Thymus (tissue), 14 donors: ENCODE measurements at places on chromosomes 7 and 10.

- DNase-seq = no peak
Measured at GRCh38 chr10:88642963-88643362, 21.3 kb upstream of the LIPF start.

DNA sequence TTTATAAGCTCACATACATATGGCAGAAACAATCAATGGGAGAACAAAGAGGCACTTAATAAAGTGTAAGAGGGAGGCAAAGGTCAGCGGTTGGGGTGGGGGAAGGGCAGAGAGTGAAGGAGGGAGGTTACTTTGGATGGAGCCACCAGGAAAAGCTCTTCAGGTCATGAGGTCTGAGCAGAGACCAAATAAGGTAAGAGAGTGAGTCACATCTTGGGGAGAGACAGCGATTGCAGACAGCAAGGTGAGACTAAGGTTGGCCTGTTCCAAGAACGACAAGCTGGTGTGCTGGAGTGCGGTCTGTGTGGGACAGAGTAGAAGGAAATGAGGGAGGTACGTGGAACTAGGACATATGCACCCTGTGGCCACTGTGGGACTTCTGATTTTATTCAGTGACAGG, 74.3 kb upstream of the TOMM7 start:
- no peak for DNase-seq

- DNase-seq = no peak
Measured at GRCh38 chr7:84578825-84579224, 384.2 kb upstream of the SEMA3A start.

- DNase-seq = no peak
Measured at GRCh38 chr10:86662186-86663045, 5.9 kb upstream of the LDB3 start.

DNA sequence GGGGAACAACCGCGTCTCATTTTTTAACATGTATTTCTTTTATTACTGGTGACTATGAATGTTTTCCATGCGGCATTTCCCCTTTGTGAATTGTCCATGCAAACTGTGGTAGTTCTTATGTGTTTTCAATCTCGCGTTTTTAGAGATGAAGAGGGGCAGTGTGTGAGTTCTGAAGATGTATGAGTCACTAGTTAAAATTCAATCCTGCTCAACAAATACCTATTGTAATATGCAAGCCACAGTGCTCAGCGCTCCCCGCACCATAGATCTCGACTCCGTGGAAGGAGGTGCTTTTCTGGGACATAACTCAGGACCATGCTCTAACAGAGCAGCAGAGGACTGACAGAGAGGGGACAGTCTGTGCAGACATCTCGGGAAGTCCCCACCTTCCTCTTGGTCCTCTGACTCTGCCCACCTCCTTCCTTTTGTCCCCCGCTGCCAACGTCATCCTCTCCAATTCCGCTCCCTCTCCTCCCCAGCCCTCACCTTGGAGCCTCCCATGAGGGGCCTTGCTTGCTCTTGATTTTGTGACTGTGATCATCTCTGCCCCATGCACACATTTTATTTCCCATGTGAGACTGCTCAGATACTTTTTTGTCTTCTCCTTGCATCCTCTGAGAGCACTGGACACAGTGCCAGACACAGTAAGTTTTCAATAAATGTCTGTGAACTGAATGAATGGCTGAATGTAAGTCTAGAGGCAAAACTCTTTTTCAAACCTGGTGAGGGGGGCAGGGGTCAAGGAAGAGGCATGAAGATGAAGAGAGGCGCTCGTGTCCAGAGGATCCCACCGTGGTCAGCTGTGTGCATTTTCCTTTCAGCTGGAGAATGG, 42.7 kb upstream of the PLEKHA1 start:
- no peak for DNase-seq

DNA sequence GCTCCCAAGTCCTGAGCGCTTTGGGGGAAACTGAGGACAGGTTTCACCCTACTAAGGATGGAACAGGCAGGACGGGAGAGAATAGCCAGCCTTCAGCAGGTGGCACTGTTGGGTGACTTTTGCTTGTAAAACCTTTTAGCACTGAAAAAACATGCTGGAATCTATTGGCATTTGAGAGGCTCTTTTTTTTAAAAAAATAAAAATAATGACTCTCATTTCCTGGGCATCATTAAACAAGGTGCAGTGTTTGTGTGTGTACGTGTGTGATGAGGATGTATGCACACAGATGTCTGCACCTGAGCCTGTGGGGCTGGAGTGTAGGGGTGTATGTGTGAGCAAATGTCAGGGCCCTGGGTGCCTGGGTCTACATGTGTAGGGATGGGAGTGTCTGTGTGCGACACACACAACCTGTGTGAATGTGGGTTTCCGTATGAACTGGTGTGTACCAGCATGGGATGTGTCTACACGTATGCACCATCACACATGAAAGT, 177.9 kb downstream of the RPS24 start:
- DNase-seq = no peak

- DNase-seq = no peak
Measured at GRCh38 chr10:775245-776075, 86.0 kb upstream of the DIP2C start.

DNA sequence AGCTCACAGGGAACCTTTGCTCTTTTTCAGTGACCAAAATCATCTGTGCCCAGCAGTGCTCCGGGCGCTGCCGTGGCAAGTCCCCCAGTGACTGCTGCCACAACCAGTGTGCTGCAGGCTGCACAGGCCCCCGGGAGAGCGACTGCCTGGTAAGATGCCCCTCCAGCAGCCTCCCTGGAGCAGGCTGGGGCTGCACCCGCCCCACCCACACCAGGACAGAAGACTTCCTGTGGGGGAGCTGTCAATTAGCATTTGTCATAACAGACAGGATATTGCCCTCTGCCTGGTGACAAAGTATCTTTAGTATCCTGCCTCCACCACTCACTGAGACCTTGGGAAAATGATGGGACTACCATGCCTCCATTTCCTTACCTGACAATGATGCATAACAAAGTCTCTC, 133.7 kb downstream of the EGFR start:
- no peak for DNase-seq

DNA sequence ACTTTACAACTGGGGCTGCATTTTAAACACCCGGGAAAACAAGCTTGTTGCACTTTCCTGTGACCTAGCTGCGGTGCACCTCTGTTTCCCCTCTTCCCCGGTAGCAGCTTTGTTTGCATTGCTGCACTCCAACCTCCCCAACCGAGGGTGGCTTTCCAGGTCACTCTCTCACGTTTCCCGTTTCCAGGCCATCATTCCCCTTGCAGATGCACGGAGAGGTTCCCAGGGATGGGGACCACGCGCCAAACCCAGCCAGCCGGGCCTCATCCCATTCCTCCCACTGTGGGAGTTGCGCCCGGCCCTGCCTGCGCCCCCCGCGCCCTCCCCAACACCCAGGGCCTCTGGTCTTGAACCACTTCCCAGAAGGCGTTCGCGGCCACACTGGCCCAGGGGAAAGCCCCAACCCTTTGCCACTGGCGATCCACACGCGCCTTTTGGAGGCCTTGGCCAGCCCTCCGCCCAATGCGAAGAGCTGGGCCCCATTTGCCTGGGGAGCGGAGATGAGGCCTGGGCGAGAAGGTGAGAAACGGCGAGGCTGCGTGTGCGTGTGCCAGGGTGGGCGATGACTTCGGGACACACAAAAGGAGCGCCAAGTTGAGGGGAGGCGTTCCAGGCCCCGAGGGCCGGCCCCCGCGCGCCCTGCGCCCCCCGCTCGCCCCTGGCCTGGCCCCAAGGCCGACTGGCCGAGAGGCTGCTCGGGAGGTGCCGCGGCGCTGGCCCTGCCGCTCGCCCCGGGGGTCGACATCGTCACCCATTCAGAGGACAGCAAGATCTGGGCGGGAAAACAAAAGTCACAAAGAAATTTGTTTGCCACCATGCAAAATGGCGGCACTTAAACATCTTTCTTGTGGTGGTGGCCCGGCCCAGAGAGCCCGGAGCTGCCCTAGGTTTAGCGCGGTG, 15.9 kb downstream of the SKIDA1 start:
- DNase-seq = no peak

DNA sequence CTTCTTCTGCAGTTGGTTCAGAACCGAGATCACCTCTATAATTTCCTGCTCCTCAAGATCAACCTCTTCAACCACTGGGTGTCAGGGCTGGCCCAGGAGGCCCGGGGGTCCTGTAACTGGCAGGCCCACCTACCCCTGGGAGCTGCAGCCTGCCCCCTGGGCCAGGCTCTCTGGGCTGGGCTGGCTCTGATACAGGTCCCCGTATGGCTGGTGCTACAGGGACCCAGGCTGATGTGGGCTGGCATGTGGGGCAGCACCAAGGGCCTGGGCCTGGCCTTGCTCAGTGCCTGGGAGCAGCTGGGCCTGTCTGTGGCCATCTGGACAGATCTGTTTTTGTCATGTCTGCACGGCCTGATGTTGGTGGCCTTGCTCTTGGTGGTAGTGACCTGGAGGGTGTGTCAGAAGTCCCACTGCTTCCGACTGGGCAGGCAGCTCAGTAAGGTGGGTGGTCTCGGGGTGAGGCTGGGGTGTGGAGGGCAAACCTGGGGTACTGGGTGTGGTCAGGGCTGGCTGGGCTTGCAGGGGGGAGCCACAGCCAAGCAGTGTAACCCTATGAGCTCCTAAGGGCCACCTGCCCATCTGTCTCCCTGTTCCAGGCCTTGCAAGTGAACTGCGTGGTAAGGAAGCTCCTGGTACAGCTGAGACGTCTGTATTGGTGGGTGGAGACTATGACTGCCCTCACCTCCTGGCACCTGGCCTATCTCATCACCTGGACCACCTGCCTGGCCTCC, 4.2 kb downstream of the TMEM270 start:
- DNase-seq = no peak

DNA sequence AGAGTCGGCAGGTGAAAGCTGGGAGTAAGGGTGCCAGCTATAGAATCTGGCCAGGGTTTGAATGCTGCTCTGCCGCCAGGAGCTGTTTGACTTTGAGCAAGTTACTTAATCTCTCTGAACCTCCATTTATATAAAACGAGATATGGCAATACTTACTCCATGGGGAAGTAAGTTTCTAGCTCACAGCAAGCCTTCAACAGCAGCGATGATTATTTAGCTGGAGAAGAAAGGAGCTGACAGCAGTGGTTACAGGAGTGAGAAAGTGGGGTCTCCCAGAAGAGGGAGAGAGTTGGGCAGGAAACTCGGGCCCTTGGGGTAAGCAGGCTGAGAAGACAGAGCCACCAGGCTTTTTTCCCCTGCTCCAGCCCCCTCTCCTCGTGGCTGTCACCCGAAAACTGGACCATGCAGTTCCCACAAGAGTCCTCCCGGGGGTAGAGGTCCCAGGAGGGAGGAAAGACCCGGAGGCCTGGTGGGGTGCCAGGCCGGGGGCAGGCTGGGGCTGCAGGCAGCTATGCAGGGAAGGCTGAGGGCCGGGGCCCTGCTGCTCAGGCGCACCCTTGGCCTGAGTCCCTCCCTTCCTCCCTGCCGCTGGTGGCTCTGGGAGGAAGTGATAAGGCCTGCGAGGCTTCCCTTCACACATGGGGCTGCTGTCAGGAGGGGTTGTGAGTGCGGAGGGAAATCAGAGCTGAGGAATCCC, 3.5 kb downstream of the NOS3 start:
- DNase-seq = no peak

GRCh38 chr10:21495002-21495751, 30.3 kb downstream of the SKIDA1 start:
- no peak for DNase-seq

- DNase-seq = no peak
Measured at GRCh38 chr10:35501923-35502322, 103.2 kb upstream of the GJD4 start.

DNA sequence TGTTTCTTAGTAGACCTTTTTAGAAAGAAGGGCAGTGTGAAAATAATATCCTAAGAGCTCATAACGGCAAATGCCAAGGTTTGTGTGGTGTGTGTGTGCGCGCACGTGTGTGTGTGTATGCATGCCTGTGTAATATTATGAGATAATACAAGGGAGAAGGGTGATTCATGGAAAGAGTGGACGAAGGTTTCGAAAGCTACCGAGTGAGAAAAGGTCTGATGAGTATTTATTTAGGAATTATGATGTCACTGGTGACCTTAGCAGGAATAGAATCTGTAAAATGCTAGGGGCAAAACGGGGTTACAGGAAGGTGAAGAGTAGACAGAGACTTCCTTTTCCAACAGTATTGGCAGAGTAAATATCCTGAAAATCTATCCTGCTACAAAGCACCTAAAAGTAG, 107.3 kb downstream of the AHR start:
- no peak for DNase-seq

DNA sequence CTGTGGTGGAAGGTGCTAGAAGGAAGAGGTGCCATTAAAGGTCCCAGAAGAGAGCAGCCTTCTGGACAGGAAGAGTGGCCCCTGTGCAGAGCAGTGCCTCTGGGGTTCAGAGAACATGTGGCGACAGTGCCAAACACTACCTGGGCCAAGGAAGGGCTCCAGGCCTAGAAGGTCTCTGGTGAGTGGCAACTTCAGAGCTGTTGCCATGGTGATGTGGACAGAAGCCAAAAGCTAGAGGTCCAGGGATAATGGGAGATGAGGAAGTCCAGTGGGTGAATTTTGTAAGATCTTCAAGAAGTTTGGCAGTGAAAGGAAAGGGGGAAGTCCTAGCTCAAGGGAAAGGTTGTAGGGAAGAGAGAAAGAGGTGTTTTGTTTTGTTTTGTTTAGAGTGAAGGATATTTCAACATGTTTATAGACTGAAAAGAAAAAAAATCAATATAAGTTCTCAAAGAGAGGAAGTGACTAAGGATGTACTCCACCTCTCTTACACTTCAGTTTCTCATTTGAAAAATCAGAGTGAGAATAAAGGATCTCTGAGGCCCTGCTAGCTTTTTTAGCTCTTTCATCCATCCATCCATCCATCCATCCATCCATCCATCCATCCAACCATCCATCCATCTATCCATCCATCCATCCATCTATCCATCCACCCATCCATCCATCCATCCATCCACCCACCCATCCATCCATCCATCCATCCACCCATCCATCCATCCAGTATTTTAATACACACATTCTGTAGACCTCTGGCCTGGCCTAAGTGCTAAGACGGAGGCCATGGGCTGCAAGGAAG, 77.1 kb upstream of the DUSP5 start:
- no peak for DNase-seq

DNA sequence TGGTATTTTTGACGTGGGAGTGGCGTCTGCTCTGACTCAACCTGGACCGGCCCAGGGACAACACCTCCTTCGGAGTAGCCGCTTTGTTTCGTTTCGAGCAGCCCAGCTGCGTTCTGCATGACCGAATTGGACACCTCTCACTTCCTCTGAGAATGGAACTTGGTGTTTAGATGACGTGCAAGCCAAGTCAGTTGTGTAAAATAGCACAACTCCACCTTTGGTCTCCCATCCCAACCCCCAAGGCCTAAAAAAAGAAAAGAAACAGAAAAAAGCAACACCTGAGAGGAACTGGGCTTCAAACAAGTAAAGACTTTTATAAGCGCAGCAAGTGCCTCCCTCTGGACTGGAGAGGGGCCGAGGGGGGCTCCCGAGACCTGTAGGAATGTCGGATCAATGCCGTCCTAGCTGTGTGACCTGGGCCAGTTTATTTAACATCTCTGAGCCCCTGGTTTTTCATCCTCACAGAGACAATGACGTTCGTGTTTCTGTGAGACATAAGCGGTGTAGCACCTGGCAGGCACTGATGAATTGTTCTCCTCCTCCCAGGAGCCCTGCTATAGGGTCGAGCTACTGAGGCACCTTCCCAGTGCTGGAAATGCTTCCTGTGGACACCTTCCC, 52.0 kb upstream of the SMNDC1 start:
- peak; percentile 72 for DNase-seq
